ENCODE measurements at places on chromosomes 16 and 17. TPM values are rescaled to one million over a fixed set of nuclear protein-coding genes. Genes with fewer than 3 reads are reported as not detected.

KIAA0513 gene
- 1.7 TPM for polyA plus RNA-seq

GRCh38 chr16:47013910-47014309 lies 40.4 kb upstream of the DNAJA2 start:
- DNase-seq, result no peak

GRCh38 chr16:450385-450784 lies 24.9 kb downstream of the RAB11FIP3 start:
- no peak for DNase-seq

DNA sequence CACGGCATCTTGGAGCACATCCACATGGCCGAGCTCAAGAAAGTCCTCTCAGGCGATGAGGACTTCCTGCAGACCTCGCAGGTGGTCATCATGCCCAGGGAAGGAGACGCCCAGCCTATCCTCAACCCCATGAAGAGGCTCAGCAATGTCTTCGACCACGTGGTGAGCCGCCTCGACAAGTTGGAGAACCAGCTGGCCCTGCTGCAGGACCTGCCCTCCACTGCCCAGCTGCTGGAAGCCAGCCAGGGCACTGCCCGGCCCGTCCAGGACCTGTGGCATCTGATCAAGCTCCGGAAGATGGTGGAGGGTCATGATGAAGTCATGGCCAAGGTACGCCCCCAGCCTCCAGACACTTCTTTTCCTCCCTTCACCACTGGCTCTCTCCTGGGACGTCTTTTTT lies 440 bp downstream of the C16orf96 start:
- no peak for DNase-seq

GRCh38 chr16:30609002-30609925 lies 925 bp downstream of the ZNF689 start:
- peak; percentile 49 for DNase-seq

GRCh38 chr16:4538350-4539235 lies at the start of gene CDIP1:
Gene CDIP1 (minus strand): TSS chr16:4538773. CDS start chr16:4514130, 24,643 bp downstream.
- DNase-seq, result peak; percentile 97

DNA sequence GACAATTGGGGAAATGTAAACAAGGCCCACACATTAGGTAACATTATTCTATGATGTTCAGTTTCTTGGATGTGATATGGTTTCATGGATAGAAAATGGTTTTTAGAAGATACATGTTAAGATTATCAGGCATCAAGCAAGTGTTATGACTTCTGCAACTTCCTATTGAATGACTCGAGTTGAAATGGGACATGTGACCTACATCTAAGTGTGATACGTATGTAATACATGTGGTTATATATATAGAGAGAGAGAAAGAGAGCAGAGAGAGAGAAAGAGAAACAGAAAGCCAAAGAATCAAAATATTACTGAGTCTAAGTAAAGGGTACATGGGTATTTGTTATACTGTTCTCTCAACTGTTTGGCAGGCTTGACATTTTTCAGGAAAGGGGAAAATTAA lies 1.7 kb downstream of the TMEM170A start:
- no peak for DNase-seq

PTX4 gene
- 1.1 TPM for polyA plus RNA-seq

DNA sequence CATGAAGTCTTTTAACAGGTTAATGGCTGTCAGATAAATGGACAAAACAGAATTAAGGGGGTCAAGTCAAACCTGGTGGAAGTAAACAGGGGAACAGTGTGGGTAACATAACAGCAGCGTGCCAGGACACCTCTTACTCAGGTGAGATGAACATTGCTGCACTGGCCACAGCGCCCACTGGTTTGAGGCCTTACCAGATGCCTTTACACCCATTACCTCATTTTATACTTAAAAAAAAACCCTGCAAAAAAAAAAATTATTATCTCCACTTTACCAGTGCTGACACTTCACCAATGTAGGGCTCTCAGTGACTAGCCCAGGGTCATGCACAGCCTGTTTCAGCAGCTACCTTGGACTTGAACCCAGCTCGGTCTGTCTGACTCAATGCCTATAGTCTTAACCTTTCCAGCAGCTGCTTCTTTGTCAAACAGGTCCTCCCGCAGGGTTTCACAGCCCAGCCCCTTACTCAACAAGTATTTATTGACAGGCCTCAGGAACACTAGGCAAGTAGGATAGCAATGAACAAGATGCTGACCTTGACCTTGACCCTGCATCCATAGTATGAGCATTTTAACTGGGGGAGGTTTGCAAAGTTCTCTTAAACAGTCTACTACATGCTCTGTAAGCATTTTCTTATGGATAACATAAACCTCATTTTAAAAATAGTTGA lies 30.2 kb downstream of the CMTM3 start:
- DNase-seq, result no peak

- no peak for DNase-seq
Observed at GRCh38 chr17:72126575-72127486, 6.0 kb downstream of the SOX9 start.

TTYH2 gene
- polyA plus RNA-seq, result 72.7 TPM

DNA sequence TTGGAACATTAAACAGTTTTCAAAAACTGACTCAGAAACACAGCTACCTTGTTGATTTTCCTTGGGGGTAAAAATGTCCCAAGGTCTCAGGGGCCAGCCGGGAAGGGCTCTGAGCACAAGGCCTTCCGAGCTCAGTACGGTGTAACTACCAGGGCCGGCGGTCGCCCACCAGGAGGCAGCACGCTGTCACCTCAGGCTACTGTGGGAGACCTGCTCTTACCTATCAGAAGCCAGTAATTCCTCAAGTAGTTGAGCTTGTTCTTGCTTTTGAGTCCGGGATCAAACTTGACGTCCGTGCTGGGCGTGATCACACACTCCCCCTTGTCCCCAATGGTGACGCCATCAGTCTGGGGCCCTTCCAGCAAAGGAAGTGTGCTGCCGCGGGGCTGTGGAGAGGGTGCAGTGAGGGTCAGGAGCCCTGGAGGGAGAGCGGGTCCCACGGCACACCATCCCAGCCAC lies 43.4 kb upstream of the ICAM2 start:
- DNase-seq, result peak; percentile 12

ETV4 gene
- not detected for polyA plus RNA-seq

- peak; percentile 9 for DNase-seq
Observed at GRCh38 chr16:14600164-14600563, 29.9 kb downstream of the PARN start.

STAT5A gene
- polyA plus RNA-seq, result 13.6 TPM

DNA sequence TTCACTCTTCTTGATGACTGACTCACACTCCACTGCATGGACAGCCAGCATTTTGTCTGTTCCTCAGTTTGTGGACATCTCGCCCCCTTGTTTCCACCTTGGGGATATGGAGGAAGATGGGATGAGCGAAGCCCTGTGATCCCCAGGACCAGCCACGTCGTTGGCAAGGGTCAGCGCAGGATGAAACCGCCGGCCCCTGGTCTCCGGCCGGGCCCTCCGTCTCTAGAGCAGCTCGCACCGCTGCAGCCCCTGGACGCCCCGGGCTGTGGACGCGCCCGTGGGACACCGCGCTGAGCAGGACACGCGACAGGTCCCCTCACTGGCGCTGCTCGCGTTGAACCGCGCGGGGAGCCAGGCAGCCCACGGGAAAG lies 604 bp upstream of the ZC3H18 start:
- DNase-seq, result no peak

DNA sequence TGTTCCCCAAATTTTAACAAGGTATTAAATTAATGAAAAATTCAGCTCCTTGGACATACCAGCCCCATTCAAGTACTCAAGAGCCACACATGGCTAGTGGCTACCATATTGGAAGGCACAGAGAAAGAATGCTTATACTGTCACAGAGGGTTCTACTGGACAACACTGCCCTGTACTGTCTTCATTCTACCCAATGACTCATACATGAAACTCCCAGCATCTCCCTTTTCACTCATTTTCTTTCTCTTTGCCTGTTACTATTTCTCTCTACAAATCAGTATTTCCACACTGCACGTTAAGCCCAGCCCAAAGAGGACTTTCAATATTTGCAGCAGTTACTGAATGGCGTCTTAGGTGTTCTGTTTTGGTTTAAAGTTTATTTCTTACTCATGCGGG lies 72.1 kb upstream of the RCVRN start:
- no peak for DNase-seq

- no peak for DNase-seq
Observed at GRCh38 chr17:689556-690275, 24.9 kb downstream of the VPS53 start.

DNA sequence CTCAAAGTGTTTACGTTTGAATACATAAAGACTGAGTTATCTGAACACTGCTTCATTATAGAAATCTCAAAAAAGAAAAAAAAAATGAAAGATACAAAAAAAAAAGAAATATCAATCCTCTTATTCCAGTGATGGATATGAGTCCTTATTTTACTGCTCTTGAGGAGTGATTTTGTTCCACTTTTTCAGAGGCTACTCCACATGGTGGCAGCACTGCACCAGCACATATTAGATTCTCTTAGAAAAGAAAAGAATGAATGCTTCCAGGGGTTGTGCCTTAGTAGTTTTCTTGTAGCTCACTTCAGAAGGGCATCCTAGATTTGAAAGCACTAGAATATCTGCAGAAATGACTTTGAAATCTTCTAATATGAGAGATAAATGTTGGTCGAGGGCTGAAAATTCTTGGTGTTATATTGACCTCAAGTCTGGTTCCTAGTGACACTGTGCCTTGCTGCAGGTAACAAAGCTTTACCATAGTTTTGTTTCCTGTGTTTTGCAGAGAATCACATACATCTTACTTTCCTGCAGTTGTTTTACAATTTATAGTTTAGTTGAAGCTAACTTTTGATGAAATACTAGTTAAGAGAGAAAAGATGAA lies 25.9 kb downstream of the AP2B1 start:
- DNase-seq, result peak; percentile 18

CRHR1 gene
- not detected for polyA plus RNA-seq

RHOT2 gene
- 43.4 TPM for polyA plus RNA-seq

ATP2C2 gene
- 0.23 TPM for polyA plus RNA-seq

GRCh38 chr16:85200471-85201278 lies 88.4 kb upstream of the CIBAR2 start:
- DNase-seq, result no peak

GRCh38 chr16:50694206-50694605 lies 800 bp downstream of the NOD2 start:
- no peak for DNase-seq

- DNase-seq, result no peak
Observed at GRCh38 chr17:56876766-56877179, 37.1 kb downstream of the TRIM25 start.

- DNase-seq, result no peak
Observed at GRCh38 chr16:88926374-88926990, 50.5 kb downstream of the CBFA2T3 start.

- DNase-seq, result no peak
Observed at GRCh38 chr16:8565498-8565897, 24.8 kb downstream of the TMEM114 start.

DNA sequence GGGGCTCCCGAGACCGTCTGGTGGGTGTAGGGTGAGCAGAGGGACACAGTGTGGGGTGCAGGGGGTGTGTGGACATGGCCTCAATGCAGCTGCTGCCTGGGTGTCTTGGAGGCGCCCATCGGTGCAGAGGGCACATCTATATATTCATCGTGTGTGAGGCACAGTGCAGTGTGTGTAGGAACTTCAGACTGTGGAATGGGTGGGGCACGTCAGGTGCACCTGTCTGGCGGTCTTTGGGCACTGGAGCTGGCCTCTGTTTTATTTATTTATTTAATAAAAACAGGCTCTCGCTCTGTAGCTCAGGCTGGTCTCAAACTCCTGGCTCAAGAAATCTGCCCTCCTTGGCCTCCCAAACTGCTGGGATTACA lies 16.8 kb downstream of the LASP1 start:
- no peak for DNase-seq

SYNRG gene
- 31.4 TPM for polyA plus RNA-seq

DNA sequence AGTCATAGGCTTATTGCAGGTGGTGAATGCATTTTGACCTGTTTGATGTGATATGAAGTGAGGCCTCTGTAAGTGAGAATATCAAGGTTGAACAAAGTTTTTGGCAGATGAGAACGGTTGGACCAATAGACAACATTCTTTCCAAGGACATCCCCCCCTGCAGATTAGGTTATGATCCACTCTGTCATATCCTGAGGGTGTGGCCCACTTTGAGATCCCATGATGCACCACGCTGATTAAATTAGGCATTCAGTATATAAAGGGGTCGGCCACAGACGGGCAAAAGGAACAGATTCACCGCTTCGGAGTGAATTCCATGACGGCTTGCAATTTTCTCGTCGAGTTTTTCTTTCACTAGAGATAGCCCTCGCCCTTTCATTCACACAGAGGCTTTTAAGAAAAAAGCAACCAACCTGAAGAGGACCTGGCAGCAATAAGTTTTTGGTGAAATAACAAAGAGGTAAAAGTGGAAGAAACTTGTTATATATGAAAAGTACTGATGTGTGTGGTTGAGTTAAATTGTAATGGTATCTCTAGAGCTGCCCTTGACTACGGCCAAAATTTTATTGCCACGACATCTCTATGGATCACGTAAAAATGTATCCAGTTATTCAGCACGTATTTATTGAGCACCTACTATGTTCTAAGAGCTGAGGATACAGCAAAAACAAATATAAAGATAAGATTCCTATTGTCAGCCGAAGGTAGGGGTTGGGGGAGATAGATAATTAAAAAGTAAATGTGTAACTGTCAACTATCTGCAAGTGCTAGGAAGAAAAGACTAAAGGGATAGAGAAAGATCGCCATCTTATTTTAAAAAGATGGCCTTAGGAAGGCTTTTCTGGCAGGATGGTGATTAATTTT lies 1.7 kb upstream of the RBBP6 start:
- DNase-seq, result no peak

GRCh38 chr16:79463841-79464240 lies 136.7 kb downstream of the MAF start:
- DNase-seq, result no peak

DNA sequence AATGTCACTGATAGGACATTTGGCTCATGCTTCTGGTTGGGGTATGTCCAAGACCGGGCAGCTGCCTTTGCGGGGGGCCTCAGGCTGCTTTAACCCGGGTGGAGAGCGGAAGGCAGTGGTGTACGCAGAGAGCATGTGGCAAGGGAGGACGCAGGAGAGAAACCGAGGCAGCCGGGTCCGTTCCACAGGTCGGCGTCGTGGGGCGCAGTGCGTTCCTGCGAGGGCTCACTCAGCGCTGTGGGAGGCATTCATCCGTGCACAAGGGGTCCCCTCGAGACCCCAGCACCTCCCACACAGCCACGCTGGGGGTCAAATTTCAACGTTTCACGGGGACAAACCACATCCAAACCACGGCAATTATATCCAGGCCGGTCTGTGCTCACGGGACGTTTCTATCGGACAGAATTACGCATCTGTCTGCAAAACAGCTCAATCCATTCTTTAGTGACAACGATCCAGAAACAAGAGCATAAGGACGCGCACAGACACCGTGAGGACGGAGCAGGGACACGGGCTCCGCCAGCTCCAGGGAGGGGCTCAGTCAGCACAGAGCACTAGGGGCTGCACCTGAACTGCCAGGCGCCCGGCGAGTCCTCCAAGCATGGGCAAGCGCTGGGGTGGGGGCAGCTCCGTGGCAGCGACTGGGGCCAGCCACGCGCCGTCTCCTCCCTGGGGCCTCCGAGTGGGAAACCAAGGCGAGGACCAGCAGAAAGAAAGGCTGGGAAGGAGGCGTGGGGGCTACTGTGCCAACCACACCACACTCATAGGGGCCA lies 108.4 kb upstream of the METRNL start:
- DNase-seq, result no peak

- no peak for DNase-seq
Observed at GRCh38 chr17:79280866-79281572, 206.4 kb downstream of the ENGASE start.

- no peak for DNase-seq
Observed at GRCh38 chr16:13463619-13464018, 456.3 kb upstream of the ERCC4 start.

All from muscle of arm (tissue), 14 donors.